ENCODE measurements at places on chromosomes 7 and 10.

GRCh38 chr7:129925416-129926002 lies 27.3 kb downstream of the UBE2H start:
- no peak for DNase-seq

DNA sequence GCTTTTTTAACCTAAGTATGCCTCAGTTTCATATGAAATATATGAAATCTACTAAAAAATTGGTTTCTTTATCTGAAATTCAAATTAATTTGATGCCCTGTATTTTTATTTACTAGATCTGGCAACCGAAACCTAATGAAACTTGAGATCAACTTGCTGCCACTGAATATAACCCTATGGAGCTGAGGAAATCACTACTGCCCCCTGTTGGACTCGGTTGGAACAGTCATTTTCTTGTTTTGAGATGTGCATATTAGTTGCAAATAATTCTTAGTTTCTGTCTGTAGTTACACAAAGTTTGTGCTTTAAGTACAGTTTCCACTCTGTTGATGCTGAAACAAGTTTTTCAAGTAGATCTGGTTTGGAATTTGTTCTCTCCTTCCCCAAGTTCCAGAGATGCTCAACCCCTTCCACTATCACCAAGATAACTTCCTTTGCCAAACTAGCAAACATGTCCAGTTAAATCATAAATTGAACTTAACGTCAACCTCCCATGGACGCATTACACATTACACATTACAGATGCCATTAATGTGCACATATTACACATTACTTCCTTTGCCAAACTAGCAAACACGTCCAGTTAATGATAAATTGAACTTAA lies 22.2 kb upstream of the EXOC4 start:
- DNase-seq, result peak; percentile 23

GRCh38 chr10:97499561-97500296 lies 1.0 kb downstream of the UBTD1 start:
- peak; percentile 38 for DNase-seq

- DNase-seq, result no peak
Observed at GRCh38 chr7:102832674-102833073, 80.1 kb upstream of the LRRC17 start.

GRCh38 chr7:136006208-136006607 lies 29.0 kb upstream of the MTPN start:
- no peak for DNase-seq

DNA sequence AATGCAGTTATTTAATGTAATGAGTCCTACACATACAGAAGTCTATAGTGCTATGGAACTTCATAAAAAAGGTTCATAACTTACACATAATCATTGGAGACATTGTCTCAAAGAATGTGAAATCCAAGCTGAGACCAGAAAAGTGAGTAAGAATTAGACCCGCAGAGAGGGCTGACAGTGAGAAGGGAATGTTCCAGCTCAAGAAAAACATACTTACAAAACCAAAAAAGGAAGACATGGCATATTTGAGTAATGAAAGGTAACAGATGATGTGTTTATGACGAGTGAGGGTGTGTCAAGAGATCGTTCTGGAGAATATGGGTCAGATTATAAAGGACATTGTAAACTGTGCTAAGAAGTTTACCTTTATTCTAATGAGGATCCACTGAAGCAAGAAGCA lies 566.5 kb downstream of the ATRNL1 start:
- no peak for DNase-seq

Measured in CD14-positive monocyte (primary cell).